ENCODE measurements at places on chromosomes 1 and 21. TPM values are rescaled to one million over a fixed set of nuclear protein-coding genes. Genes with fewer than 3 reads are reported as not detected.

Gene DYRK3
- 13.5 TPM for total RNA-seq

Gene RSPO1
- total RNA-seq = not detected

Gene BTF3L4
- 129 TPM for total RNA-seq

Gene MGST3
- total RNA-seq = 198 TPM

Gene CXADR
- 261 TPM for total RNA-seq

Gene HLX
- 0.63 TPM for total RNA-seq

Gene KCNT2
- total RNA-seq = 49.8 TPM

Gene GIPC2
- total RNA-seq = 0.31 TPM

Gene E2F2
- total RNA-seq = 3.4 TPM

Gene ODF2L
- 146 TPM for total RNA-seq

Gene TAGLN2
- 16.9 TPM for total RNA-seq

Gene OR2L2
- total RNA-seq = 1.6 TPM

Gene BRDT
- not detected for total RNA-seq

Gene MKNK1
- total RNA-seq = 21.9 TPM

Gene KCNE2
- not detected for total RNA-seq

Gene S100A7A
- total RNA-seq = not detected

Gene LYPLAL1
- total RNA-seq = 44.4 TPM

Gene NUDT17
- total RNA-seq = 4.1 TPM

Gene SPATA45
- total RNA-seq = not detected

Gene KCNJ9
- 14.7 TPM for total RNA-seq

Gene ENSA
- 132 TPM for total RNA-seq

Gene EPHA2
- 1.9 TPM for total RNA-seq

Gene GJB4
- total RNA-seq = not detected

Gene NGF
- total RNA-seq = not detected

Gene OR2T8
- 0.94 TPM for total RNA-seq

Gene TMPRSS15
- not detected for total RNA-seq

Gene REN
- total RNA-seq = not detected

All from parietal lobe (tissue), 2 donors.